T-helper 2 cell (primary cell): ENCODE measurements at places on chromosomes 7 and 10.
A peak's percentile ranks its signal among the peaks of the same experiment; 100 is the strongest.

- DNase-seq = no peak
Observed at GRCh38 chr10:17585016-17585415, 32.2 kb downstream of the HACD1 start.

- DNase-seq = peak; percentile 70
Observed at GRCh38 chr10:131885391-131886165, 15.2 kb upstream of the PPP2R2D start.

GRCh38 chr10:2014541-2014940 is 277.2 kb upstream of the ADARB2 start:
- DNase-seq = no peak

- DNase-seq = no peak
Observed at GRCh38 chr7:50687096-50687495, 95.6 kb downstream of the GRB10 start.

GRCh38 chr10:129396021-129396722 is 70.9 kb upstream of the MGMT start:
- DNase-seq = no peak

DNA sequence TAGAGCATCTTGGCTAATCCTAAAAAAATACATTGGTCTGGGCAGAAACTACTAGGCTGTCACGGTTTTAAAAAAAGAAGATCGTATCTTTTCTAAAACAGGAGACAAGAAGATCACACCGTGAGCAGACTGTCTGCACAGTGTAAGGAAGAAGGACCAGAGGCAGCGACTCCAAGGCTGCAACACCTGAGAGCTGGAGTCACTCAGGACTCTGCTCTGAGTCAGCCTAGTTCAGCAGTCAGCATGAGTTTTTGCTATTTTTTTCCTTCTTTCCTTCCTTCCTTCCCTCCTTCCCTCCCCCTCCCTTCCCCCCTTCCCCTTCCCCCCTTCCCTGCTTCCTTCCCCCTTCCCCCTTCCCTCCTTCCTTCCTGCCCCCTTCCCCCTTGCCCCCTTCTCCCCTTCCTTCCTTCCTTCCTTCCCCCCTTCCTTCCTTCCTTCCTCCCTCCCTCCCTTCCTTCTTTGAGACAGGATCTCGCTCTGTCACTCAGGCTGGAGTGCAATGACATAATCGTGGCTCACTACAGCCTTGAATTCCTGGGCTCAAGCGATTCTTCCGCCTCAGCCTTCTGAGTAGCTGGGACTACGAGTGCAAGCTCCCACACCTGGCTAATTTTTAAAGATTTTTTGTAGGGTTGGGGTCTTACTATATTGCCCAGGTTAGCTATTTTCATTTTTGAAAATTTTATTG is 24.4 kb downstream of the BAG3 start:
- DNase-seq = no peak

DNA sequence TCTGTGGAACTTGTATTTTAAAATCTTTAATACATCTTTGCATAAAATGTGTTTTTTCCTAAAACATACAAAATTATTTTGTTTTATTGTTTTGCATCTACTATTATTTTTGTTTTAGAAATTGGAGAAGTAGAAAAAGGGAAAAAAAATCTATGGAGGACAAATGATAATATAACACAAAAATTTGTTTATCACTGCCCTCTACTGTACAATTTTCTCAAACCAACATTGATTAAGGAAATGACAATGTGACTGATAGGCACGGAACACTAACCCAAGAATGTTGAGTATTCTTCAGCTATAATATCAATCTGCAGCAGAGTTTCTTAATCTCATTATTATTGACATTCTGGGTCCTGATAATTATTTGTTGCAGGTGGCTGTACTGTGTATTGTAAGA is 9.5 kb upstream of the ING3 start:
- no peak for DNase-seq

DNA sequence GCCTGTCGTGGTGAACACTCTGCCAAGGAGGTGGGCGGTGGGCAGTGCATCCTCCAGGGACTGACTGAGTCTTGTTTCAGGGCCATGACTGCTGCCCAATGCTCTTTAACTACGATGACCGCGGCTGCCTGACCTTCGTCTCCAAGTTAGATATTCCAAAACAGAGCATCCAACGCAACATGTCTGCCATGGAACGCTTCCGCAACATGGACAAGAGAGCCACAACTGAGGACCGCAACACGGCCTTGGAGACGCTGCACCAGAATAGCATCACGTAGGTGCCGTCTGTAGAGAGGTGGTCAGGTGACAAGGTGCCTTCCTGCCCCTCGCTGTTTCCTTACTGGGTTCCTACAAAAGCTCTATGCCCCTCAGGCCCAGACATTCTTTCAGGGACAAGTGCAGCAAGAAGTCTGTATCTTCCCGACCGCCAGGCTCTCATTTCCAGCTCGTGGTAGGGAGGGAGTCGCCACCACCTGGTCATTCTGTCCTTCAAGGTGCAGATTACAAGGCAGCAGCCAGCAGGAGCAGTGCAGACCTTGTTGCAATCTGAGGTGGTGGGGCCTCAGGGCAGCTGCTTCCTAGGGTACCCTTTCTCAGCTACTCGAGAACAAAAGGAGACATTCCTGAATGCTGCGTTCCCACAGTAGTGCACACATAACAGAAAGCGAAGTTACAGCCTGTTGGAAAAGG is 14.9 kb upstream of the ARPC1B start:
- DNase-seq = no peak

- DNase-seq = no peak
Observed at GRCh38 chr10:98301664-98302319, 33.8 kb upstream of the LOXL4 start.

- DNase-seq = no peak
Observed at GRCh38 chr10:123842692-123843385, 48.8 kb downstream of the CPXM2 start.

GRCh38 chr7:132249256-132249971 is 326.9 kb downstream of the PLXNA4 start:
- DNase-seq = no peak

GRCh38 chr10:30820261-30820991 is 190.9 kb upstream of the LYZL2 start:
- DNase-seq = no peak

DNA sequence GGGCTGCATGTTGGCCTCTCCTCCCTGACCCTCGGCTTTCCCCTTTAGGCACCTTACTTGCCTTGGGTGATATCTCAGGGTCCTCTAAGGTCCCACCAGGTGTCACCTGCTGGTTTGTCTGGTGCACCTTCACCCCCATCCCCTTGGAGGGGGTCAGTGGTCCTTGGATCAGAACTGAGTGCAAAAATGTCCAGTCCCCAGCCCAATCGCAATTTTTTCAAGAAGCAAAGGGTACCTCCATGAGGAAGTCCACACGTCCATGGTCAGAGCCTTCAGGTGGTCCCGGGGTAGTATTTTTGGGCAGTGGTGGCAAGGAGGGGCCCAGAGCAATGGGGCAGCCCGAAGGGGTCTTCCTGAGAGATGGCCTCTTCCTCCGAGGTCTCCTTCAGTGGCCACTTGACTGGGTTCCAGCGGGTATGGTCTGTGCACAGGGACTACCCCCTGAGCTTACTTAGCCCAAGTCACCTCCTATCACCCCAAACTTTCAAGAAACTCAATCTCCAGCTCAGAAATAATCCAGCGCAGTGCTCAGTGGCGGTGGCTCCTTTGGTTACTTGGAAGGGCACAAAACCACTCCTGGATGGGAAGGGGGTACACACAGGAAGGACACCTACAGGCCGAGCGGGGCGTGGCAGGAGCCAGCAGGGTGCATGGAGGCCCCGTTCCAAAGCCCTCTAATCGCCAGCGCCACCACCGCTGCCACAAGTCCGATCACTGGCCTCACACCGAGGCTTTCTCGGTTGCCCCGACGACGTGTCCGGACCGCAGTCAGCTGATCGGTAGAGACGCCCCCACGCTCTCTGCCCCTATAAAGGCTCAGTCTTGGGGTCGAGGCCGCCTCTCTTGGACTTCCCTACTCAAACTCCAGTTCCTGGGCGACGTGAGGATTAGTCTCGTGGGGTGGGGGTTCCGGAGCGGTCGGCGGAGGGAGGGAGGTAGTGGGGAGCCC is 4.5 kb downstream of the SAP25 start:
- peak; percentile 42 for DNase-seq

DNA sequence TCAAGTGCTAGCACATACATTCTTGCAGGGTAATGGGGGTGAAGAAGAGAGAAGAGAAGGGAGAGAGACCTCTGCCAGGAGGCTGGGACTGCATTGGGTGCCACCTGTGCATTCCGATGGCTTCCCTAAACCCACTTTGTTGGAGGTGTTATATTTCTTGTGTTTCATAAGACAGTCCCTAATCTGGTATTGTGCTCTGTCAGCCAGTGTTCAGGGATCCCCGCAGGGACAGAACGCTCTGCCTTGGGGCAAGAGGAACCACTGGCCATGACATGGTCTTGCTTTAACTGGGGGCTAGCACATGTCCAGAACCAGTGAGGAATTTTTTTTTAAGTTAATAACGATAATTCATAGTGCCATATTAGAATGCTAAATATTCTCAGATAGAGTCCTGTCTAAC is 365.2 kb upstream of the GALNT17 start:
- no peak for DNase-seq
